ENCODE measurements at places on chromosomes 2 and 18.

DNA sequence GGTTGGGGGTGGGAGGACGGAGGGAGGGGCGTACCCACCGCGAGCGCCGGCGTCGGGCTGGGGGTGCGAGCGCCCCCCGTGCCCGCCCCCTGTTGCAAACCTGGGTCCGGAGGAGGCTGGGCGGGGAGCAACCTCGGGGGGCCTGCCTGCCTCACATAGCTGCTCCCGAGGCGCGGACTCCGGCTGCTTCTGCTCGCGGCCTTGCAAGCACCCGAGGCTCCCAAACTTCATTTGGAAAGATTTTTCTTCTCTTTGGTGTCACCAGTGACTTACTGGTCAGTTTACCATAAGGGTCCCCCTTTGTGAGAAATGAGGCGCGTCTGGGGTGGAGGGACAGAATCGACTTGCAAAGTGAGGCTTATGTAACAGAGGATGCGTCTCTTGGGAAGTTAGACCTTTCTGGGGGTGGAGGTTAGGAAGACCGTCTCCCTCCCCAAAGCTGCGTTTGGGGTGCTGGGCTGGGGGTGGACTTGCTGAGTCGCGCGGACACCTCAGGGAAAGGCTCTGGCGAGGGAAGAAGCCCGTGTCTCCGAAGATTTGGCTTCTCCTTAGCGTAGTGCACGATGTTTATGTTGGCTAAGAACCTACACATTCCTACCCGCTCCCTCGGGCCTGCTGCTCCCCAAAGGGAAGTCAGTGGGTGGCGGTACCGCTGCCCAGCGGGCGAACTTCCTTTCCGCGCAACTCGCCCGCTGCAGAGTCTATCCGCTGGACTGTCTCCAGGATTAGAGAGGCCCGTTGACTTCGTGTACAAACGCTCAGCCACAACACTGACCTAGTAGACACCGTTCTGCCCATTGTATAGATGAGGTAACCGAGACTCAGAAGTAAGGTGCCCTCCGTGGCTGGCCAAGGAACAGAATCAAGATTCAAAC, 559 bp downstream of the TMEM37 start:
- DNase-seq, result no peak

GRCh38 chr18:48866856-48867255, 83.9 kb downstream of the SMAD7 start:
- no peak for DNase-seq

DNA sequence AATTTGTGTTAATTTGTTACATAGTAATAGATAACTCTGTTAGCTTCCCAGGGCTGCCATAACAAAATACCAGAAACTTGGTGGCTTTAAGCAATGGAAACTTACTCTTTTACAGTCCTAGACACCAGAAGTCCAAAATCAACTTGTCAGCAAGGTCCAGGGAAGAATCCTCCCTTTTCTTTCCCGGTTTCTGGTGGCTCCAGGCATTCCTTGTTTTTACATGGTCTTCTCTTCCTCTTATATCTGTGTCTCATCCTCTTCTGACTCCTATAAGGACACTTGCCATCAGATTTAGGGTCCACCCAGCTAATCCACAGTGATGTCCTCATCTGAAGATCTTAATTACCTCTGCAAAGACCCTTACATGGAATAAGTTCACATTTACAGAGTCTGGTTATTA, 95.6 kb downstream of the DDX1 start:
- DNase-seq, result no peak

- DNase-seq, result no peak
Measured at GRCh38 chr2:128384446-128384845, 65.8 kb upstream of the HS6ST1 start.

- no peak for DNase-seq
Measured at GRCh38 chr2:184851576-184851975, 253.2 kb downstream of the ZNF804A start.

GRCh38 chr18:35810520-35810919, 162.0 kb upstream of the RMP24 start:
- no peak for DNase-seq

GRCh38 chr2:239558661-239559060, 157.8 kb upstream of the HDAC4 start:
- peak; percentile 17 for DNase-seq

- no peak for DNase-seq
Measured at GRCh38 chr2:215968499-215968898, 44.9 kb downstream of the MREG start.

DNA sequence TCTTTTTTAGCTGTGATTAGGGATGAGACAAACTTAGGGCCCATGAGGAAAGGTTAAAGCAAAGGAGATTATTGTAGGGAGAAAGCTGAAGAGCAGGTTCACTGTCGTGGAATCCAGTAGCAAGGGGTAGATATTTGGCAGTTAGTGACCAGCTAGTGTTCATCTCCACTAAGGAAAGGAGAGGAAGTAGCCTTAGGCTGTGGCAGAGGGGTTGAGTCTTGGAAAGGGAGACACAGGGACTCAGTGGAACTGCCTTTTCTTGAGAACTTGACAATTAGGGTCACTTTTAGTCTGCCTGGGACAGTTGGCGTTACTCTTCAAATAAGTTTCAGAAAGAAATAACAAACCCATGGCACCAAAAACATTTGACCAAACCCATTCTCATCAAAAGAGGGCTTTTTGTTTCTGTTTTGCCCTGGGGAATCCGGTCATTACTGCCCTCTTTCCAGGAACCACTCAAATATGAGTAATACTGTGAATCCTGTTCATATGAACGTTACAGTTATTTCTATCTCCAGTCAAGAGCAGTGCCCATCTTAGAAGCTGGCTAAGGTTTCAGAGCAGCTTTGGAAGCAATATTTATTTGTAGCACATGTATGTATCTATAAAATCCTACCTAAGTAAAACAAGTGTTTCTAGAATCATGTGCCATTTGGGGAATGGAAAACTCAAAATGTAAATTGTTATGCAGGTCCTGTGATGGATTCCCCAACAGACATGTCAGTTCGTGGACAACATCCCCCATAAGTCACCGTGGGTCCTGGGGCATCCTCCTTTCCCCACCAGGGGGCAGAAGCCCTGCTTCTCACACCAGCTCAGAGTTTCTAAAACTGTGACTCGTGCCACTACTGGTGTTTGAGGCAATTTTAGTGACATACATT, 77.3 kb upstream of the PHLPP1 start:
- peak; percentile 50 for DNase-seq

DNA sequence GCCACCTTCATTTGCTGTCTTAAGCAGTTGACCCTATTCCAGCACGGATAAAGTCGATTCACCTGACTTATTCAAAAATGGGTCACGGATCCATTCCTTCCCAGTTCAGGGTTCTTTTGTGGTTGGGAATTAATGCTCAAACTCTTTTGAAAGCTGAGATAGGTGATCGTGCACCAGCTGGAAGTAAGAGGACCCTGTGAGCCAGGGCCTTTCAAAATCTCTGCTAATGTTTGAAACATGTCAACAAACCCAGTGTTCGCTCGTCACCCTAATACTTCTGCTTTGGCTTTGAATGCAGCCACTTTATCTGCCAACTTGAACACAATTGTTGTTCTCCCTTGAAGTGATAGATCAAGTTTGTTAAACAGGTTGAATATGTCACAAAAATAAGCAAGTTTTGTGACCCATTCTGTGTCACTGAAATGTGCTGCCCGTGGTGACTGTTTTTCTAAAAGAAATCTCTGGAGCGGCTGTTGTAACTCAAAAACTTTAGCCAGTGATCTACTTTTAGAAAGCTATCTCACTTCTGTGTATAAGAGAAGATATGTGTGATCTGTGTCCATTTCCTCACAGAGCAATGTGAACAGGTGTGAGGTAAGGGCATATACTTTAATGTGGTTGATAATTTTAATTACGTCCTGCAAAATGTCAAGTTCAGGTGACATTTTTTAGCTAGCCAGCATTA, 16.9 kb downstream of the HAT1 start:
- no peak for DNase-seq

- DNase-seq, result no peak
Measured at GRCh38 chr2:112841295-112842044, 4.9 kb upstream of the IL1B start.

DNA sequence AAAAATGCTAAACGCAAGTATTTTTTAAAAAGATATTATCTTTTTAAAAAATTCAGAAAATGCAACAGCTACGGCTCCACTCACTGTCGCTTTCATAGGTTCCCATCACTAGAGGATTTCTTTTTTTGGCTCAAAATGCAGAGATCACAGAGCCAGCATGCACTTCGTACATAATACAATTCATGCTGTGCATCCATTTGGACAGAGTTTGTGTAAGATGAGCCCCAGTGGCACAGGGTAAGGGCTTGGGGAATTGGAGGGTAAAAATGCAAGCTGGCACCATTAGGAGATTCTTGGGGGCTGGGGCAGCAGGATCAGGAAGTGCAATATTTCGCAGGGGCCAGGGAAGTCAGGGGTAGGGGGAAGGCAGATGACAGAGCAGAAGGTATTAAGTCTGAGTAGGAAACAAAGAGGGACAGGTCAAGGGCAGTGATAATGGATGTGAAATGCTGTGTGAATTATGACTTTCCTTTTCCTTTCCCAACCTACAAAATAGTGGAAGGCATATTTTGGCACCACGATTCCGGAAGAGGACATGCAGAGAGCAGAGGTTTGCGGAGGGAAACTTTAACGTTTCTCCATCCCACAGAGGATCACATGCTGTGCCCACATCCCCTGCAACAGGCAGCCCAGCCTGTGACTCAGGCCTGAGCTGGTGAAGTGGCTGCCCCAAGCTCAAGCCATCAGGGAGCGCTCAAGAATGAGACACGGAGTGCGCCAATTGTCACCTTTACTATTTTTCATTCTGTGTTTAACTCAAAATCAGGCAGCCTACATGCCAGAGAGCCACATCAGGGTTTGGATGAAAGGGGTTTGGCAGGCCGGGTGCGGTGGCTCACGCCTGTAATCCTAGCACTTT, 4.7 kb downstream of the CAPG start:
- DNase-seq, result peak; percentile 58

GRCh38 chr2:10305254-10305635, 2.5 kb downstream of the HPCAL1 start:
- DNase-seq, result no peak

- DNase-seq, result no peak
Measured at GRCh38 chr2:150327564-150328489, 159.6 kb downstream of the RND3 start.

- no peak for DNase-seq
Measured at GRCh38 chr2:61187085-61187484, 25.1 kb downstream of the C2orf74 start.

DNA sequence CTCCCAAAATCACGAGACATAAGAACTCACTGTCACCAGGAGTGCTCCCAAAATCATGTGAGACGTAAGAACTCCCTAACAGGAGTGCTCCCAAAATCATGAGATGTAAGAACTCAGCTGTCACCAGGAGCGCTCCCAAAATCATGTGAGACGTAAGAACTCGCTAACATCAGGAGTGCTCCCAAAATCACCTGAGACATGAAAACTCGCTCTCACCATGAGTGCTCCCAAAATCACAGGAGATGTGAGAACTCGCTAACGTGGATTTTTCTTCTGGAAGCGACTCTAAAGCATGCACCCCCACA, 53.1 kb downstream of the CTDP1 start:
- no peak for DNase-seq

GRCh38 chr18:3224223-3224622, 4.5 kb upstream of the MYOM1 start:
- DNase-seq, result no peak

DNA sequence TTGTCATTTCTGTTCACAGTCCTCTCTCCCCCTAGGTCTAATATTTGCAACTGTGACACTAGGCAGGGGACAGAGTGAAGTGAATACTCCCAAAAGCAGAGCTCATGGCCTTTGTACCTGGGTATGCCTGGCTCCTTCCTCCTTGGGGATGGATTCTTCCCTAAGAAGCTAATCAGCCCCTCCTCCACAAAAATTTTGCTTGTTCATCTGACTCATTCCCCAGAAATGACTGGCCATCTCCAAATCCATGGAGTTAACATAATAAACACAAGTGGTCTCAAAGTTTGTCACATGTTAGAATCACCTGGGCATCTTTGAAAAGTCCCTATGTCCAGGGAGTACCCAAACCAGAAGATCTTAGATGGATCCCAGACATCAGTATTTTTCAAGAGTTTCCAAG, 65.3 kb downstream of the SUCLG1 start:
- no peak for DNase-seq
